Right ventricle myocardium superior (tissue), 1 donor: ENCODE measurements at places on chromosomes 12 and 14.

- DNase-seq, result no peak
Observed at GRCh38 chr14:73788701-73789551, 62.7 kb upstream of the PTGR2 start.

DNA sequence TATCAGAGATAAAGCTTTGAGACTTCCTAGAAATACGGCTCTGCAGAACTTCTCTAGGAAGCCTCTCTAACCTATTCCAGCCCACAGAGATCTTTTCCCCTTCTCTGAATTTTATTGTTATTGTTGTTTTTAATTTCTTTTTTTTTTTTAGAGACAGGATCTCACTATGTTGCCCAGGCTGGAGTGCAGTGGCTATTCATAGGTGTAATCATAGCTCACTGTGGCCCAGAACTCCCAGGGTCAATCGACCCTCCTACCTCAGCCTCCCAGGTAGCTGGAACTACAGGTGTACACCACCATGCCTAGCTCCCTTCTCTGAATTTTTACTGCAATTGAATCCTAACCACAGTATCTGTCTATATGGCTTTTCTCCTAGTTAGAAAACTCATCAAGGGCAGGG, 19.6 kb downstream of the SLC7A8 start:
- no peak for DNase-seq

GRCh38 chr14:29601616-29602015, 326.0 kb downstream of the PRKD1 start:
- DNase-seq, result no peak

GRCh38 chr14:58815794-58816193, 178.0 kb downstream of the DACT1 start:
- DNase-seq, result no peak

DNA sequence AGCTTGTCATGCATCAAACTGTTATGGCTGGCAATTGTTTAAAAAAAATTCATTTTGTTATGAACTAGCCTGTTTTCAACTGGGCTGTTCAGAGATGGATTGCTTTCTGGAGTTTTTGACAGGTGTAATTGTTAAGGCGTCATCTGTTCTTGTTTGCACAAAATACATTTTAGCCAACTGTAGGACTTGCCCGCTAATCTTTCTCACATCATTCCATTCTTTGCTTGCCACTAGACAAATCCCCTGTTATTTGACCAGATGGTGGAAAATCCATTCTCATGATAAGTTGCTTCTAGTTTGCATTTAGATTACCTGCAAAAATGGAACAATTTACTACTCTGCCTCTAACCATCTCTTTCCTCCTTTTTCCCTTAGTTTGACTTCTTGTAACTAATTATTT, 114.3 kb downstream of the NPAS3 start:
- DNase-seq, result no peak

DNA sequence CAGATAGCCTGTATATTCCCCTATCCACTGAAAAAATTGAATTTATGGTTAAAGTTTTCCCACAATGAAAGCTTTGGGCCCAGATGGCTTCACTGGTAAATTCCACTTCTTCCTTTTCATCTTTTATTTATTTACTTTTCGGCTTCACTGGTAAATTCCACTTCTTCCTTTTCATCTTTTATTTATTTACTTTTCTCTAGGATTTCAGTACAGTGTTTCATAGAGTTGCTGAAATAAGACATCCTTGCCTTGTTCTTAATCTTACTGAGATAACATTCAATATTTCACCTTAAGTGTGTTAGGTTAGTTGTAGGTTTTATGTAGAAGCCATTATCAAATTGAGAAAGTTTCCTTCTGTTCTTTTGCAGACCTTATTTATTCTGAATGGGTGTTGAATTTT, 18.9 kb upstream of the KLRG1 start:
- no peak for DNase-seq

DNA sequence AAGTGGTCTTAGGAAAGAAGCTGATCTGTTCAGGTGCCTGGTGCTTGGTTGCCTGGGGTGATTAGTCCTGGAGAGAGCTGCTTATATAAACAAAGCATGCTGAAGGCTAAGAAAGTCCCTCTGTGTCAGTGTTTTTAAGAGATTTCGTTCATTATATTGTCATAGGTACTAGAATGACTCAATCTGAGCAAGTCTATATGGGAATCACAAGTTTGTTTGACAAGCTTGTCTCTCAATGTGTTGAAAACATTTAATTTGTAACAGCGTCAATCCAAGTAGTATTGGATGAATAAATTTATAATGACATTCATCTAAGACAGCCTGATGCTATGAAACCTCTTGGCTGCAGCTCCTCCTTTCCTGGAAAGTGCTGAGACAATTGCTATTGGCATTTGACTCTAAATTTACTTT, 256.3 kb downstream of the TMTC2 start:
- no peak for DNase-seq

GRCh38 chr14:66119606-66120231, 366.5 kb upstream of the CCDC196 start:
- no peak for DNase-seq

- DNase-seq, result no peak
Observed at GRCh38 chr14:105275267-105275946, 25.4 kb downstream of the BRF1 start.

GRCh38 chr12:113934946-113935345, 31.2 kb downstream of the RBM19 start:
- no peak for DNase-seq

- no peak for DNase-seq
Observed at GRCh38 chr14:37411079-37411735, 183.8 kb downstream of the FOXA1 start.

- DNase-seq, result no peak
Observed at GRCh38 chr14:58631732-58632131, 6.0 kb upstream of the DACT1 start.

- DNase-seq, result no peak
Observed at GRCh38 chr12:8566525-8566924, 25.8 kb upstream of the CLEC4E start.

- DNase-seq, result no peak
Observed at GRCh38 chr12:62802984-62803383, 132.0 kb downstream of the PPM1H start.

GRCh38 chr12:67531501-67531900, 117.0 kb upstream of the DYRK2 start:
- no peak for DNase-seq

- DNase-seq, result no peak
Observed at GRCh38 chr12:54997929-54998522, 13.5 kb upstream of the TESPA1 start.

DNA sequence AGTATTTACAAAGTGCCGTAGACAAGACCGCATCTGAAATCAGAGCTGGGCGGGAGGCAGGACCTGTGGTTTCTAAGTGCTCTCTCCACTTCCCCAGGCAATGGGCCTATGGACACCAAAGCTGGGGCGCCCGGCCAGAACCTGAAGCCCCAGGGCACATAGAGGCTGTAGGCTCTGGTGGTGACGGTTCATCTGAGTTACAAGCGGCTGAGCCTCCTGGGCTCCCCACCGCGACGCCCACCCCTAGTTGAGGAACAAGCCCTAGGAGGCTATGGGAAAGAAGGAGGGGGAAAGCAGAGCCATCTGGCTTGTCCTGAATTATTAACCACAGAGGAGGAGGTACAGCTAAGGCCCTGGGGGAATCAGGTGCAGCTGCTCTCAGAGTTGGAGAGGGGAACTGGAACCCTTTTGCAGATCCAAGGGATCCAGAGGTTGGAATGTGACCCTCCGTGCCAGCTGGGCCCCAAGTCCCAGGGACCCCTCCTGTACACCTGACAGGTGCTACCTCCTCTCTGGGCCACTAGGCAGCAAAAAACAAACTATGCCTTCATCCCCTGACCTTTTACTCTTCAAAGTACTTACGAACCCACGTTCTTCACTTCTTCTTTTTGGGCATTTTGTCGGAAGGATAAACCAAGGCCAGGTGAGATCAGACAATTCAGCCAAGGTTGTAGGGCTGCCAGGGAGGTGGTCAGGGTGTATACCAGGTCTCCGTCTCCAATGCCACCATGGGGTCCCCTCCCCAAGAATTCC, 77.2 kb downstream of the ARL6IP4 start:
- no peak for DNase-seq

DNA sequence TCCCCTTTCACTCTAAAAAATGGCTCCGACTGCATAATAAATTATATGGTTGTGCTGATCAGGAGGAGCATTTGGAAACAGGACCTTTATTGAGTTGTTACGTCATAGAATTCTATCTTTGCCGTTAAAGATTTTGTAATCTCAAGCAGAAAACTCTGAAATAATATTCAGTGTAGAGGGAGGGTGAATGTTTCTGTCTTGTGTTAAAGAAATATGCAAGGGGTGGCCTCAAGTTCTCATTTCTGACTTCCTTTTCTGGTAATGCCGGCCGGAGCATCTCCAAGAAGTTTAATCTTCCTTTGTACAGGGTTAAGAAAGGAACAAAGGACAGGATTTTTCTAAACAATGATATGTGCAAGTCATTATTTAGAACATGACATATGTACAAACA, 165.1 kb downstream of the SLC38A4 start:
- DNase-seq, result no peak

- DNase-seq, result no peak
Observed at GRCh38 chr14:75724414-75725204, 63.6 kb downstream of the TTLL5 start.

GRCh38 chr14:71739273-71739990, 192.8 kb upstream of the RGS6 start:
- no peak for DNase-seq

DNA sequence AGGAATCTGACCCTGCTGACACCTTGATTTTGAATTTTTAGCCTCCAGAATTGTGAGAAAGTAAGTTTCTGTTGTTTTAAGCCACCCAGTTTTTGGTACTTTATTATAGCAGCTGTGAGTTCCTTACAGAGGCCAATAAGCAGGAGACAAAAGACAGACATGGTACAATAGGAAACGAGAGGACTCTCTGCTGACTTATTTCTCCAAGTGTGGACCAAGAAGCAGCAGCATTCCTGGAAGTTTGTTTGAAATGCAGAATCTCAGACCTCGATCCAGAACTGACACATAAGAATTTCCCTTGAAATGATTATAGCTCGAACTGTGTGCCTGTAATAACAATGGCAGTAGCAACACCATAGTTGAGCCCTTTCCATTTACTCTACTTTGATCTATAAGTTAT, 31.9 kb upstream of the LUM start:
- DNase-seq, result no peak

DNA sequence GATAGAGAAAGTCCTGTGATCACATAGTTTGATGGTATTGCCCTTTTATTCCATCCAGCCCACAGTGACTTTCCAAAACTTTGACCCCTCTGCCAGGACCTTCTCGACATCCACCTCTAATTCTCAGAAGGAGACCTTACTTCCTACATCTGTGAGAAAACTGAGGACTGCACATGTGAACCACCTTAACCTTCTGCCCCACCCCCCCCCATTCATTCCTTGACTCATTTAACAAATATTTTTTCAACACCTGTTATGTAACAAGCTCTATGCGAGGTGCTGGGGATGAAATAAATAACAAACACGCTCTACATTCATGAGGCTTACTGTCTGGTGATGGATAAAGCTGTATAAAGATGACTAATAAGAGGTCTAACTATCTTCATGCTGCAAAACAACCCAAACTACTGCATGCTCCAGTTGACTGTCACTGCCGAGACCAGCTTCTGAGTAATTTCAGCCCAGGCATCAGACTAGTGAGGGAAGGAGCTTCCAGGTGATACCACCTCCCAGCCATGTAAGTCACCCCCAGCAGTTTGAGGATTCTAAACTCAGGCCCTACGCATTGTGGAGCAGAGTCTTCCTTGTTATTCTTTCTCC, 1.9 kb upstream of the HAL start:
- DNase-seq, result no peak

GRCh38 chr12:6552140-6552551, 3.7 kb downstream of the IFFO1 start:
- peak; percentile 83 for DNase-seq

GRCh38 chr12:65892841-65893251, 68.6 kb downstream of the HMGA2 start:
- no peak for DNase-seq

DNA sequence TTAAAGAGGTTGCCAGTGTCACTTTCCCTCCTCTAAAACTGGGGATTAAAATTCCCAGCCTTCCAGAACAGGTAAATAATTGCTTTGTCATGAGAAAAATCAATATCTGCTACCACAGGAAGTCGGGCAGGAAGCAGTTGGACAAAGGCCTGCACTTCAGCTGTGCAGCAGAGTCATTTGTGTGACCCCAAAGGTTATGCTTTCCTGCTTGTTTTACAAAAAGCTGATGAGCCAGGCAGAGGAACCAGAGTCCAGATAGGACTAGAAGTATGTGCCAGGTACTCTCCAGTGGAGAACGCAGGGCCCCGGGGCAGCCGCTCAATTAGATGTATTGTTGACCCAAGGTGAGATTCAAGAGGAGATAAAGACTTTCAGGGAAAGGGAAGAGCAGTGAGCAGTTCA, 117.1 kb upstream of the FRMD6 start:
- DNase-seq, result no peak

GRCh38 chr12:88381466-88381865, 198.8 kb downstream of the KITLG start:
- DNase-seq, result no peak

DNA sequence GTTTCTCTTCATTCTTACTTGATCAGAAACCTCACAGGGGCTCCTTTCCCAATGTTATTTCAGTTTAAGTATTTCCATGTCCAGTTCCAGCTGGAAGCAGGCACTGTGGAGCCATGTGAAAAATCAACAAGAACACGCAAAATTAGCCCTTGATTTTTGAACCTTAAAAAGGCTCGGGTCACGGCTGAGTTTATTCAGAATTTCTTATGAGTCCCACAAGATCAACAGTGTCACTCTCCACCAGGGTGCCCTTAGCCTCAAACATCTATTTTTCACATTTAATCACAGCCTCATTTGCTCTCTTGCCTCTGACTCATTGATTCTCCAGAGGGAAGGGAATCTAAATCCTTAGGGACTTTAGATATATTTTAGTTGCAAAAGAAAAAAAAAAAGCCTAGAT, 157.7 kb upstream of the AVPR1A start:
- no peak for DNase-seq

DNA sequence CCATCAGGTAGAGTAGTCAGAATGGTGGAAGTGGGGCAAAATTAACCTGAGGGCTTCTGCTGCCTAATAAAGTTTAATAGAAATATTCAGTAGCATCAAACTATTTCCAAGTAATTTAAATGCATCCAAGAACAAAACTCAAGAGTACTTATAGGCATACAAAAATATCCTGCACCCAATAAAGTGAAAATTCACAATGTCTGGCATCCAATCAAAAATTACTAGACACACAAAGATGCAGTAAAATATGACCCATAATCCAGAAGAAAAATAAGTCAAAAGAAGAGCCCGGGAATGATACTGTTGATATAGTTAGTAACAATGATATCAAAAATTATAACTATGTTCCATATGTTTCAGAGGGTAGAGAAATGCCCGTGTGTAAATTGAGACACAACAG, 95.3 kb downstream of the TMEM117 start:
- no peak for DNase-seq

DNA sequence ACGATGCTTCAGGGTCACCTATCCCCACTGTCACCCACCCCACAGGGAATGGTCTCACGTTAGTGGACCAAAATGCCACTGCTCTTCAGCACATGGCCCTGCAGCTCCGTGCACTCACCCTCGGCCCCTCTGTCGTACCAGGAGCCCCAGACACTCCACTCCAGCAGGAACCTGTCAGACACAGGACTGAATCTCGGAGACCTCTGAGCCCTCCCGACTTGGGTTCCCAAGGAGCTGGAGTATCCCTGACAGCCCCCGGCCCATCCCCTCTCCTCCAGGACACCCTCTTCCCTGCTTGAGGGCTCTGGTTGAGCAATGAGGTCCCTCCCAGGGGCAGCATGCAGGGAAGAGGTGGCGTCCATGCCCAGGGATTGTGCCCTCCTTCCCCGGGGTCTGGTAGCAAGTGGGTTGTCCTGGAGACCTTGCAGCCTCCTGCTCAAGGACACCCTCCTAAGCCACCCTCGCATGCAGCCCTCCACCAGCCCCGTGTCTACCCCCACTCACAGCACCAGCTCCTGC, 20.4 kb upstream of the LRTM2 start:
- no peak for DNase-seq
